CD4-positive, CD25-positive, alpha-beta regulatory T cell (primary cell): ENCODE measurements at places on chromosomes 5 and 9.

GRCh38 chr5:110896901-110897300 is 158.1 kb downstream of the SLC25A46 start:
- no peak for DNase-seq

DNA sequence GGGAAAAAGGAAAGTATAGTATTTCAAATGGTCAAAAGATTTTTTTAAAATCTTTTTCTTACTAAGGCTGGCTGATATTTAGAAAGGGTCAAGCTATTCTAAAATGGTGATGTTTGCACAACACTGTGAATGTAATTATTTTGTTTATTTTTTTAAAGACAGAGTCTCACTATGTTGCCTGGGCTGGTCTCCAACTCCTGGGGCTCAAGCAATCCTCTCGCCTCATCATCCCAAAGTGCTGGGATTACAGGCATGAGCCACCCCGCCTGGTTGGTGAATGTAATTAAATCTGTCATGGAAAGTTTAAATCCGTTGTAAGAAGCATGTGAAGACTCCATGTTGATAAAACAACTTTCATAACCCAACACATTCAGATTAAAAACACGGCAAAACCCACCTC is 2.6 kb downstream of the UBTD2 start:
- no peak for DNase-seq

DNA sequence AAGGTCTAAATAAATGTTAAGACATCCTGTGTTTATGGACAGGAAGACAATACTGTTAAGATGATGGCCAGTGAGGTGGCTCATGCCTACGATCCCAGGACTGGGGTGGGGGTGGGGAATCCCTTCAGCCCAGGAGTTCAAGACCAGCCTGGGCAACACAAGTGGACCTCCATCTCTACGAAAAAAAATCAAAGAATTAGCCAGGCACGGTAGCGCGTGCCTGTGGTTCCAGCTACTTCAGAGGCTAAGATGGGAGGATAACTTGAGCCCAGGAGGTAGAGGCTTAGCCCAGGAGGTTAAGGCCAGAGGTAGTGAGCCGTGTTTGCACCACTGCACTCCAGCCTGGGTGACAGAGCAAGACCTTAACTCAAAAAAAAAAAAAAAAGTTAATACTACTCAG is 5.3 kb downstream of the ROR2 start:
- DNase-seq = no peak

DNA sequence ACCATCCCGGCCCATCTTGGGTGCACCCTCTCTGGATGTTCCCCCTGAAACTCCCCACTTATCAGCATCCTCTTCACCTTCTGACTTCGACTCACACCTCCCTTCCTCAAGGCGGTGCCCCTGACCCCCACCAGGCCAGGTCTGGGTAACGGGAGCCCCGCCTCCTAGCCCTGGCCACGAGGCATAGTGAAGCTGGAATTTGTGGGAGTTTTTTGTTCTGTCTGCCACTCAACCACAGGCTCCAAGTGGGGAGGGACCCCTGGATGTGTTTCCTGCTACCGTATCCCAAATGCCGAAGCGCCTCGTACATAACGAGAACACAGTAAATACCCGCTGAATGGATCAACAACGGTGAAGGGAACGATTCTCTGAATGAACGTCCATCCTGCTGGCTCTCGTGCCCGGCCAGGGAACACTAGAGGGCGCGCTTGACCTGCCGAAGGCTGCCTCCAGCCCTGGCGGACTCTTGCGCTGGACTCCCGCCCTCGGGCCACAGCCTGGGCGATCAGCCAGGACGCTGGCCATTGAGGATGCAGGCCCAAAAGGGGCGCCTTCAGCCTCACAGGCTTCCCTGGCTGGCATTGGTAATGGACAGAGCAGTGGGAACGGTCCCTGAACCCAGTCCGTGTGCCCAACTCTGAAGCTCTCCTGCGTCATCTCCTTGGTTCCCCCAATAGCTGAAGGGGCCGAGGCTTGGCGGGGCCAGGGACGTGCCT is 47.3 kb upstream of the PHYKPL start:
- DNase-seq = peak; percentile 37

DNA sequence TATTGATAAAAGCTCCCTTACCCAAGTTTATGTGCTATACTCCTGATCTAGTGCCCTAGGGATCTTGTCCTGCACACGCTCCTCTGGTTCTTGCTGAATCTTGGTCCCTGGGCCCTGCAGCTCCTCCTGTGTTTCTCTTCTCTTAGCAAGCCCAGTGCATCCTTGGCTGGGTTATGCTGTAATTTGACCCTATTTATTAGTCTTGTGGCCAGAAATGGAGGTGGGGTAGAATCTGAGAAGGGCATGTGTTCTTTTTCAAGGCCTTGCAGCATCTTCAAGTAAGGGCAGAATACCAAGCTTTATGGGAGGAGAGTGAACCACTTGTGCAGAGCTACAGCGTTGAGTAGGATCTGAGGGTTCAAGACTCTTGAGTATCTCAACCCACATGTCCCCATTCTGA is 366.8 kb downstream of the FAM170A start:
- no peak for DNase-seq

DNA sequence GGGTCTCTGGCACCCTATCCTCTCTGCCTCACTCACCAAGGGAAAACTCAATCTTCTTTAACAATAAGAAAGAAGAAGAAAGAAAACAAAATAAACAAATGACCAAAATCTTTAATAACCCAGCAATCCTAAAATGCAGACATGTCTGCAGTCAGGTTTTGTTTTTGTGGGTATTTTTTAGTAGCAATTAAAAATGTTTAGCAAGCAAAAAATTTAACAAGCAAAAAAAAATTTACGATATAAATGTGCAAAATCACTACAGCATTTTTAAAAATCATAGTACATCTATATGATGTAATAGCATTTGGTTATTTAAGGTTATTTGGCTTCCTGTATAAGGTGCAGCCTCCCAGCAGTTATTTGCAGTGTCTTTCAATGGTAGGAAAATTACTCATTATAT is 151.3 kb upstream of the MAP3K1 start:
- no peak for DNase-seq

DNA sequence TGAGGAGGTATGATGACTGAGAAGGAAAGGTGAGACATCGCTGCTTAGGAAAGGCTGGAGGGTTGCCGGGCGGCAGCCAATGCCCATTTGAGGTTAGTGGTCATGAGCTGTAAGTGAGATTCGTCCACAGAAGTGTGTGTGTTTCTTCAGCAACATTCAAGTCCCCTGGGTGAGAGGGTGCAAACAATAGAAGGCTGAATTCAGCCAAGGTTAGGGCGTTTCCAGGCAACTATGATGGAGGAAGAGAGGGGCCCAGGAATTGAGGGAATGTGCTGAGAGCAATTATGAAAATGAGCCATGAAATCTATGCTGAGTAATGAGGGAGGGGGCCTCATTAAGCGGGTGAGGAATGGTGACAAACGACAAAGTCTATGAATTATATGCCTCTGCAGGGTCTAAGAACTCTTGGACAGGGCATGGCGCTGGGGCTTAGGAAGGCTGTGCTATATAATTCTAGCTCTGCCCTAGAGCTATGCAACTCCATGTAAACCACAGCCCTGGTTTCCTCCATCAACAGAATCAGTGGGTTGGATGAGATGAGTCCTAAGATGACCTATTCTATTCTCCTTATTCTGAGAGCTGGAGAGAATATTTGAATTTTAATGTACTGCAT is 96.0 kb downstream of the SLIT3 start:
- DNase-seq = no peak

- DNase-seq = no peak
These were observed 6.8 kb downstream of the C9orf43 start for GRCh38 chr9:113417370-113417769.

- no peak for DNase-seq
These were observed 12.4 kb upstream of the NFIB start for GRCh38 chr9:14326264-14326826.
